ENCODE measurements at places on chromosomes 6 and 20. TPM values are rescaled to one million over a fixed set of nuclear protein-coding genes. Genes with fewer than 3 reads are reported as not detected.
A peak's percentile ranks its signal among the peaks of the same experiment; 100 is the strongest.

Gene ATP9A
- 23.9 TPM for total RNA-seq

GRCh38 chr20:891058-891705 is 25.0 kb downstream of the ANGPT4 start:
- peak; percentile 72 for DNase-seq

- peak; percentile 19 for DNase-seq
Observed at GRCh38 chr20:47206962-47207641, 149.4 kb downstream of the ZMYND8 start.

Gene SLC32A1
- total RNA-seq = not detected

DNA sequence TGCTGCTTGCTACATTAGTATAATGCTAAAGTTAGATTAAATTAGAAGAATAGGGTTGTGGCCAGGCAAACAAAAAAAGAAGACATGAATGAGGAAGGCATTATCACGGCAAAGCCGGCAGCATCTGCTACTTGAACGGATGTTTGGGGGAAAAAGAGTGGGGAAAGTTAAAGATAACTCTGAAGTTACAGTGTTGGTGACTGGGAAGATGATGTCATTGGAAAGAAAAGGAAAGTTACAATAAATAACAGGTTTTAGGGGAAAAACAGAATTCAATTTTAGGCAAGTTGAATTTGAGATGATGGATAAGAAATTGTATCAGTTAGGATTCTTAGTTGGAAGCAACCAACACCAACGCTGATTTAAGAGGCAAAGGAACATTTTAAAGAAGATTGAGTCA is 74.2 kb upstream of the NRN1 start:
- no peak for DNase-seq

Gene PACRG
- total RNA-seq = 4.8 TPM

DNA sequence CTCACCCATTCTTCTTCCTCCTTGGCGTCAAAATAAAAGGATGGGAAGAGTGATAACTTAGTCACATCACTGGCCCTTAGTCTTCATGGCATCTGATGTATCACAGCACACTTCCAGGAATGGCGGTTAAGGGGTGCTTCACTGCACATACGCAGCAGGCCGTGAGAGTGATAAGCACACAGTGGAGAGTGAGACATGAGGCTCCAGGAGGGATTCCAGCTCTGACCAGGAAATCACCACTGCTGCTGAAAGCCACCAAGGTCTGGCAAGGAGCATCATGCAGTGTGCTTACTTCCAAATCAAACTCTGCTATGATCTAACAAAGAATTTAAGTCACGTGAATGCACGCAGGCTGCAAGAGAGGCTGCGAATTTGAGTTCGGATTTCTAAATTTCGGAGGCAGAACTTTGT is 62.4 kb downstream of the ARID1B start:
- DNase-seq = peak; percentile 60

DNA sequence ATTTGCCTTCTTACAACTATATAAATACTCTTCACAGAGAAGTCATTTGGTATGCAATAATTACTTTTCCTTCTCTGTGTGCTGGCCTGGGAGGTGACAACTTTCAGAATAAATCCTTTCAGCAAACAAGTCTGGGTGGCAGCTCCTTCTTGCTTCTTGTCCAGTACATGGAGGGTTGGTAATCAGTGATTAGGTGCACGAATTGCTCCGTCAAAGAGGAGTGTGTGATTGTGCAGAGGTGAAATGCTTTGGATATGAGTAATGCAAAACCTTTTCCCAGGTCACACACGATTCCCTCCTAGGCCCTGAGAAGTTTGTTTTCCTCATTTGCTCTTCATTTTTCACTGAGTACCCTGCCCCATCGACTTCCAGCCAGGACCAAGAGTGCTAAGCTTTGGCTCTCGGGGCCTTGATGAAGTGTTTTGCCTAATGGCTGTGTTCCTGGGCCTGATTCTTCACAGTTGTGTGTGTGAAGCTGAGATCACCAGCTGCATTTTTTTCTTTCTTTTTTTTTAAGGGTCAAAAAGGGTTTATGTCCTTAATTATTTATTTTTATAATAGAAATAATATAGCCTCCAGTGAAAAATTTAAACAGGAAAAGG is 216.5 kb downstream of the ZMYND8 start:
- no peak for DNase-seq

Gene CALHM5
- total RNA-seq = 2.4 TPM

- DNase-seq = no peak
Observed at GRCh38 chr6:168156742-168157265, 77.8 kb upstream of the FRMD1 start.

Gene OTOR
- not detected for total RNA-seq

All from right cardiac atrium (tissue), 5 donors.